ENCODE measurements at places on chromosomes 2 and 18.

GRCh38 chr2:205734436-205735037, 52.2 kb downstream of the NRP2 start:
- DNase-seq: peak; percentile 27

GRCh38 chr2:118264232-118264990, 176.1 kb downstream of the INSIG2 start:
- no peak for DNase-seq

GRCh38 chr18:78649421-78649820, 330.2 kb upstream of the SALL3 start:
- DNase-seq: no peak

- no peak for DNase-seq
Observed at GRCh38 chr2:7730449-7730848, 813.2 kb downstream of the RNF144A start.

GRCh38 chr2:18362696-18363095, 197.8 kb downstream of the RDH14 start:
- no peak for DNase-seq

DNA sequence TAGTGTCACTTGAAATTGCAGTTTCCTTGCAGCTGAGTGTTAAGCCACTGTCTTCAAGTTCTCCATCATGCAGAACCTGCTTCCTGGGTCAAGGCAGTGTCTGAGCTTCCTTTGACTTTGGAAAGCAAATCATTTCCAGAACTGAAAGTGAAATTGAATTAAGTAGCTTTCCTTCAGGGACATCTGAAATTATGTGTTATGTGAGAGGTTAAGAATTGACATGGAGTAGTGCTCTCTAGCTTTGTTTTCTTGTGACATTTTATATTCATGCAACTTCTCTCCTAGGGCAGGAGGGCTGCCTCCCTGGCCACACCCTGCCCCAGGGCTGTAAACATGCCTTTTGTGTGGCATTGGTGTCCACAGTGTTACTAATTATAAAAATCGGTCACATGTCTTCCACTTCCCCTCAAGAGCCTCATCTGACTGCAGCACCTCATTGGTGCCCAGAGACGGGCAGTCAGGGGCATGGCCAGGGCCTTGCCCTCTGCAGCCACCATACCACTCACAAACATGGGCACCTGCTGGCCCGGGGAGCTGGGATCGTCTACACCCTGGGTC, 14.4 kb downstream of the RAB12 start:
- DNase-seq: peak; percentile 7
